ENCODE measurements at places on chromosomes 1 and 21.

DNA sequence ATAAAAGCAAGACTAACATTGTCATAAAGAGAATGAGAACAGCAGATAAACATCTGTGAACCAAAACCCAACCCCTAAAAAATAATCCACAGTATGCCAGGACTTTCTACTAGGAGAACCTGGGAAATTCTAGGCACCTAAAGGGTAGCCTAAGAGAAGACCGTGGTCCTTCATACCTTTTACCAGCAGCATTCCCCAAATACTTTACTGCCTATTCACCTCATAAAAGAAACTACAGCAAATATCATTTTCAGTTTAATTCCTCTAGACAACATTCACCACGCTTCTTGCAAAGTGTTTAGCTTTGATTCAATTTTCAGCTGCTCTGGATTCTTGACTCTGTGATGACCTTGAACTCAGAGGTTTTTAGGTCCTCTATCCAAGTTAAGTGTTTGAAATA lies 1180.7 kb upstream of the B3GALT2 start:
- DNase-seq: no peak

GRCh38 chr1:175274368-175274767 lies 81.8 kb upstream of the KIAA0040 start:
- DNase-seq: no peak

GRCh38 chr1:172818841-172819527 lies 160.1 kb downstream of the FASLG start:
- peak; percentile 32 for DNase-seq

DNA sequence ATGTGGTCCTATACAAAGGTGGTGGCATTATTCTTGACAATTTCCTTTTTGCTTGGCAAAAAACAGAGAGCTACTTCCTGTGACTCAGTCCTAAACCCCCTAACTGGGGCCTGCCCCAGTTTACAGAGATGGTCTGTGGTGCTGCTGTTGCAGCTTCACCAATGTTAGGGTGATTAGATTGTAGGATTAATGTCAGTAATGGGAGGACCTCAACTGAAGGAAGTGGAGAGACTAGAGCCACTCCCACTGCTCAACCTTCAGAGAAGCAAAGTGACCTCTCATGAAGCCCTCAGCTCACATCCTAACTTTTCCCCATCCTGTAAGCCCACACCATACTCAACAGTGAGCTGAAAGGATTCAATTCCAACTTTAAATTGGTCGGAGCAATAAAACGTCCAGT lies 3.6 kb downstream of the S100A6 start:
- peak; percentile 43 for DNase-seq

GRCh38 chr1:46638921-46639320 lies 22.3 kb upstream of the MOB3C start:
- no peak for DNase-seq

DNA sequence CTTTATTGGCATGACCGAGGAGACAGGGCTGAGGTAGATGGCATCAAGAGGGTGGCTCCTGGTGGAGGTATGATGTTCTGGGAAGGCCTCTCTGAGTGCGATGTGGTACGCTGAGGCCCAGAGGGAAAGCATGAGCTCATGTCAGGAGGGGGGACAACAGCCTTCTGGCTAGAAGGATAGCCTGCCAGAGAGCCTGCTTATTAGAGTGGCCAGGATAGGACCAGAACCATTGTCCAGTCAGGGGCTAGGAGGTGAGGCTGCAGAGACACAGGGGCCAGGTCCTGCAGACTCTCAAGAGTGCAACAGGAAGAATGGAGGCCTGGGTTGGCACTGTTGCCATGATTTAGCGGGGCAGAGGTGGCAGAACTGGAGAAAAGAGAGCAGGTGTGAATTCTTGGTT lies 7.3 kb downstream of the ADARB1 start:
- DNase-seq: peak; percentile 37

DNA sequence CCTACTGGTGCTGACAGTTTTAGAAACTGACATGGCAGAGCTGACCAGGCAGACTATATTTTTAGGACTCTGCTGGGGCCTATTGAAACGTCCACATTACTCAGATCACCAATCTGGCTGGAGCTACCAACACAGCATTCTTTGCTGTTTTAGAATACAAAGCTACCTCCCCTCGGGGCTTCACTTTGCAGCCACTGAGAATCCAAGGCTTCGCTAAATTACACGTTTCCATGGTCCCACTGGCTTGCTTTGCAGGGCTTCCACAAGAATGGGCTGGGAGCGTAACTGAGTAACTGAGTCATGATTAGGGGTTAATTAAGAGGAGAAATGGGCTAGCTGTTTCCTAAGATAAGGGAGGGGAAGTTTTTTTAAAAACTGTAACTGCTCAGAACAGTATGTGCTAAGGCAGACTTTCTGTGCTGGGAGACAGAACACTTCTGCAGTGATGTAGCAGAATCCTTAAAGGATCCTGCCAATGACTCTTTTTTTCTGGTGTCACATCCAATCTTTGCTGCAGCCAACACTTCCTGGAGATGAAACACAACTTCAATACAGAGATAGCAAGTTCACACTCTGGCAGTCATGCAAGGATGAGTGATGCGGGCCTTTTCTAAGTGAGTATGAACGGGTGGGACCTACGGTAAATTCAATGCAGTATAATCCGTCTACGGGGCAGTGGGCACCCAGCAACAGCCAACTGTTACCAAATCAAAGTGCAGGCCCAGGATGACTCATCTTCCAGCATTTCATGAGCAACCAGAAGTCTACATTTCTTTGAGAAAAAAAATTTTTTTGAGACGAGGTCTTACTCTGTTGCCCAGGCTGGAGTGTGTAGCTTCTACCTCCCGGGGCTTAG lies 21.5 kb downstream of the NDUFS5 start:
- no peak for DNase-seq

- DNase-seq: no peak
Measured at GRCh38 chr1:211359876-211360275, 33.2 kb downstream of the TRAF5 start.

- no peak for DNase-seq
Measured at GRCh38 chr21:42025376-42026081, 15.4 kb upstream of the ZBTB21 start.

DNA sequence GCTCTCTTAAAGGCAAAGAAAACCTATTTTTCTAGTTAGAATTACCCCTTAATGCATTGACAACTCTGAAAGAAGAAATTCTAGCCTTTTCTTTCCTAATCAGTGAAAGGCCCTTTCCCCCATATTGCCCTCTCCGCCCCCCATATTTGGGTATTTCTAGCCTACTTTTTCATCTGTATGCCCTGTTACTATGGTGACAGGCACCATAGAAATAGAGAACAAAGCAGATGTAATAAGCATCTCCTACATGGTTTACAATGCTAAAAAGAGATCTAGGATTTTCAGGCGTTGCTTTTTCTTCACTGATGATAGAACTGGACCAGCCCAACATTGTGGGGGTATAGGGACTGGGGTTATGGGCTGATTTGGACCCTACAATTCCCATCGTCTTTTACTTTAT lies 14.5 kb downstream of the LRRC8B start:
- no peak for DNase-seq

GRCh38 chr1:77057994-77058585 lies 161.1 kb downstream of the PIGK start:
- no peak for DNase-seq

- no peak for DNase-seq
Measured at GRCh38 chr1:50974618-50974935, 4.5 kb downstream of the CDKN2C start.

DNA sequence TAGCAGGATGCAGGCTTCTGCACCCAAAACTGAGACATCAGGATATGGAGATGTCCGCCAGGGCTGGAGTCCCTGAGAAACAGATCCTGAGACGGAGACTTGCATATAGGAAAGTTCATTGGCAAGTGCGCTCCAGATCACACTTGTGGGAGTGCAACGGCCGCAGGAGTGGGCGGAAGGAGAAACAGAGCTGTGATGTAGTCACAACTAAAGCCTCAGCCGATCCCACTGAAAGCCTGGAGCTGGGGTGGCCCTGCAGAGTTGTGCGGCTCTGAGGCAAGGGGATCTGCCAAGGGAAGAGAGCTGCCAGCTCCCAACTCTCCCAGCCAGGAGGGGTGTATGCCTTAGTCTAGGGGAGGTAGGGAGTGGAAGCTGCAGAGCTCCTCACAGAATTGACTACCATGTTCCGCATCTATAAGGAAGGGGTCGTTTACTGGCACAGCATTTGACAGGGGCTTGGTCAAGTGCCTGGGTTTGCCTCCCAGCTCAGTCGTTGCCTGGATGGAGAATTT lies 42.1 kb upstream of the PLA2G2C start:
- no peak for DNase-seq

DNA sequence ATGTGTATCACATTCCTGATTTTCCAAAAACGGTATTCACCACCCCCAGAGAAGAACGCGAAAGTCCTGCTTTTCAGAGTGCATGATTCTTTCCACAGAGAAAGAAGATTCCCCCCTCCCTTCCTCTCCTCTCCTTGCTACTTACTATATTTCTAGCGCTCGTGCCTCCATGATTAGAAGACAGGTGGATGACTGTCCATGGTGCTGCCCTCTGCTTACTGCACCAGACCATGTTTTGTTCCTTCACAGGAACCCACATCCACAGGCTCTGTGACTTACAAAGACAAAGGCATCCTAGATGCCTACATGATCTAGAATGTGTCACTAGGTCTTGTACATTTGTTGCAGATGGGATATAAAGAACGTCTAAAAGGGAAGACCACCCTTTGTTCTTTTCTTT lies 49.1 kb upstream of the ZNF648 start:
- no peak for DNase-seq

DNA sequence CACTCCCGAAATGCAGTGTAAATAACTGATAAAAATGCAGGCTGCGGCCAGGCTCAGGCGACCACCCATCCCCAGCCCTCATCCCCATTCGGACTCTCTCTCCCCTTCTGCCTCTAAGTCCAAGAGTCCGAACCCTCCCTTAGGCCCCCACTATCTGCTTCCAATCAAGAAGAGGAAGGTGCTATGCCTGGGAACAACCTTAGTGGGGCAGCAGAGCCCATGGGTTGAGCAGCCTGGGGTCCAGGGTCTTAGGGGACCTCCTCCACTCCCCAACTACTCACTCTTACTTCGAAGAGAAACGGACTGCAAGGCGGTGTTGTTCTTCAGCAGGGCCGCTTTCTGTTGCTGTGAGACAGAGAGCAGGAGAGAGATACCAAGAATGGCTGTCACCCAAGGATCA lies 12.2 kb downstream of the ARHGEF2 start:
- no peak for DNase-seq

- DNase-seq: no peak
Measured at GRCh38 chr1:78911956-78912880, 94.3 kb downstream of the ADGRL4 start.

DNA sequence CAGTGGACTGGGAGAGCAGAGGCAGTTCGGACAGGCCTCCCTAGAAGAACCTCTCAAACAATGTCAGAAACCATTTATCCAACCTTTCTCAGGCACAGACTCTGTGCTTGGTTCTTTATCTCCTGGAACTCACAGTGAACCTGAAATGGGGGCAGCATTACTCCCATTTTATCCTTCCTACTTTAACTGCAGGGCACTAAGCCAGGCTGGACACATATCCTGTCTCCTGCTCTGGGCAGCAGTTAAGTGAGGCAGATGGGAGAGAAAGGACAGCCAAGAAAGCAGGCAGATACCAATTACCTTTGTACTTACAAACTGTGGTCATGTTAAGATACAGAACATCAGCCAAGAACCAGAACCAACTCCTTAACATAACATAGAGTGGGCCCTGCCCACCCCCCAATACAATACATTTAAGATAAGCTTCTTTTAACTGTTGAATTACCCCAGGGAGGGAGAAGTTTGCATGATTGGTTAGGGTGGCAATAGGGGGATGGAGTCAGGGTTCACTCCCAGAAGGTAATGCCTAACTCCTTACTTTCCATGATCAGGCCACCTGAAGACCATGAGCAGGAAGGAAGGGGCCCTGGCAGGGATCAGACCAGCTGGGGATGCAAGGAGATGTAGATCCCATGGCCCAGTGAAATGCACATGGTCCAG lies 10.9 kb downstream of the KDF1 start:
- DNase-seq: no peak

GRCh38 chr1:231682779-231683178 lies 56.2 kb downstream of the DISC1 start:
- no peak for DNase-seq

DNA sequence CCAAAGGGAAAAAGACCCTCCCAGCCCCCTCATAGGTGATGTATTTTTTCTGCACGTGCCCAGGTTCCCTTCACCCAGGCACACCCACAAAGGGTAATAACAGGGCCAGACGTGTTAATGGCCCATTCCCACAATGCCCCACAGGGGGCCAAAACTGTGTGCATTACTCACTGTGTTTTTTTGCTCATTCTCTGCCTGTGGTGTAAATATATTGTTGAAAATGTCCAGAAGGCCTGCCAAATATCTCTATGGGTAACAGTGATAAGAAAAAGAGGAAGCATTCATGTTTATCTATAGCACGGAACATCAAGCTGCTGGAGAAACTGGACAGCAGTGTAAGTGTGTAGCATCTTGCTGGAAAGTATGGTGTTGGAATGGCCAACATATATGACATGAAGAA lies 21.9 kb downstream of the RHEX start:
- no peak for DNase-seq

GRCh38 chr1:234324821-234325220 lies 48.4 kb upstream of the COA6 start:
- no peak for DNase-seq

DNA sequence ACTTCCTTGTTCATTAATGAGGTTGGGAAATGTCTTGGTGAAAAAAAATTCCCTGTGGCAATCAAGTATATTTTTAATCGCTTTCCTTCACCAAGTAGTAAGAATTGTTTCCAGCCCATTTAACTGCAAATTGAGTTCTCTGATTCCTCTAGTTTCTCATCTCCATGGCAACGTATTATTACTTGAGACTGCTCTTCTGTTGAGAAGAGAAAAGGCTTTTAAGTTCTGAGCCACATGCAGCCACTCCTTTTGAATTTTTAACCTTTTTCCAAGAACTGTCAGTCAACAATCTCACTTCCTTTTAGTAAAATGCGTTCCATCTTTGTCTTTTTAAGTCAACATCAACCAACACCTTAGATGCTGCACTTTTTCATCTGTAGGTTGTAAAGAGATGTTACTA lies 75.7 kb upstream of the KIAA1614 start:
- no peak for DNase-seq

GRCh38 chr1:228500143-228500734 lies 13.1 kb downstream of the RNF187 start:
- no peak for DNase-seq

DNA sequence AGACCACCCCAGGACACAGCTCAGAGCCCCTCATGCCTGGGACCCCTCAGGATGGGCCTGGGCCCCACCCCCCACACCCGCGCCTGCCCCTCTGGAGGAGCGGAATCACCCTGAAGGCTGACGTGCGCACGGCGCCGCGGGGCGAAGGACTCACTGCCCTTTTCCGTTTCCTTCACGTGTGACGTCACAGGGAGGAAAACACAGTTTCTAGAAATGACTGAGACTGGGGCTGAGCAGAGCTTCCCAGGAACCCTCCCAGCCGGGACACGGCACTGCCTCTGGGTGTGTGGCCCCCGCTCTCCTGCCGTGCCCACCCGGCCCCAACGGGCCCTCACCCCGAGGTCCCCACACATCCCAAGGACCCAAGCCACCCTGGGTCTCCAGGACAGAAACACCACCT lies 5.4 kb upstream of the TNFRSF4 start:
- no peak for DNase-seq

GRCh38 chr1:234735916-234736315 lies 125.9 kb upstream of the IRF2BP2 start:
- no peak for DNase-seq

Measured in activated naive CD4-positive, alpha-beta T cell treated with anti-CD3 and anti-CD28 coated beads, Interleukin-2, amount 50 U/mL, for 72 hours (primary cell).